ENCODE measurements at places on chromosomes 2 and 18.

GRCh38 chr18:63322908-63323634 lies 3.5 kb upstream of the BCL2 start:
- DNase-seq = no peak

DNA sequence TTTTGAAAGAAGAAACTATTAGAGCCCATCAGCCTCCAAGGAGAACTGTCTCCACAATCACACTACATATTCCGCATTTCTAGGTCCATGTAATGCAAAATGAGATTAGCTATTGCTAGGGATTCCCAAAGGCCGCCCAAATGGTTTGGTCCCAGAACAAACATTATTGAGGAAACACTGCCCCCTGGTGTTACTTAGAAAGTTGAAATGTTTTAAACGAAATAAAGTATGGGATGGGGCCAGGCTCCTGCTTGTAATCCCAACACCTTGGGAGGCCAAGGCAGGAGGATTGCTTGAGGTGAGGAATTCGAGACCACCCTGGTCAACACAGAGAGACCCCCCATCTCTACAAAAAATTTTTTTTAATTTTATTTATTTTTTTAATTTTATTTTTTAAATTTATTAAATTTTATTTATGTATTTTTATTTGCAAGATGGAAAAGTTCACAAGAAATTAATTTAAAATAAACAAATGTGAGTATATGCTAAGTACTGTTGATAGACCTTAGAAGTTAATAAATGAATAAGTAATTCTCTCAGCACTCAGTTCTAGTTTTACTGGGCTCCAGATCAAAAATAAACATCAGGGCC lies 5.5 kb downstream of the NHEJ1 start:
- DNase-seq = no peak

DNA sequence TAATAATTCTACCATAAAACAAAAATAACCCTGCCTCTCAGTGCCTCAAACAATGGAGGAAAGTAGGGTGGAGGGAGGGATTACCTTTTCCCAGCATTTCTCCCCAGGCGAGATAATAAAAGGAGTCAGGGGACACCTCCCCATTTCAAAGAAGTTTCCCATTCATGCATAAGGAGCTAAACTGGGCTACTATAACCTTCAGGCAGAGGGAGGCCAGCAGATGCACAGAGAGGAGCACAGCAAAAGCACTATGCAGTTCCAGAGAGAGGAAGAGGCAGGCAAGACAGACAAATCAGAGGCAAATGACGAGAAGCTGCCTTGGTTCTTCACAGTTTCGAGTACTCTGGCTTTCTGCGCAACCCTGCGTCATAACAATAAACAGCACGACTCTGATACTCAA lies 17.4 kb downstream of the CFAP210 start:
- no peak for DNase-seq

DNA sequence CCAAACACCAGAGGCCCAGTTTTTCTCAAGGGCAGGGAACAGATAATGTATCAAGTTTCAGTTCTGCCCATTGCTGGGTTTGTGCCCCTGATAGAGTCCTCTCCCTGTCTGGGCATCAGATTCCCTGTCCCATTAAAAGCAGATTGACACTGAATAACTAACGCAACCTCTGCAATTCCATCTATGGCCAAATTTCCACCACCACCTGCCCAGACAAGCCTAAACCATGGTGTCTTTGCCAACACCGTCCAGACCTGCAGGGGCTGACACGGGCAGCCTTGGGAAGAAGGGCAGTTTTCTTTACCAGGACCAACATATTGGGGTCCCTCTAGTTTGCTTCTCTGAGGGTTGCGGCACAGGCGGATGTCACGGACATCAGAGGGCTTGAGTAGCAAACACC lies 26.4 kb upstream of the PAX8 start:
- no peak for DNase-seq

- no peak for DNase-seq
Measured at GRCh38 chr18:44792456-44793061, 111.9 kb downstream of the SETBP1 start.

GRCh38 chr18:10454681-10455557 lies 484 bp downstream of the APCDD1 start:
- peak; percentile 67 for DNase-seq

- no peak for DNase-seq
Measured at GRCh38 chr18:52422985-52423601, 83.1 kb downstream of the DCC start.

- DNase-seq = no peak
Measured at GRCh38 chr2:33372940-33373553, 103.4 kb upstream of the RASGRP3 start.

DNA sequence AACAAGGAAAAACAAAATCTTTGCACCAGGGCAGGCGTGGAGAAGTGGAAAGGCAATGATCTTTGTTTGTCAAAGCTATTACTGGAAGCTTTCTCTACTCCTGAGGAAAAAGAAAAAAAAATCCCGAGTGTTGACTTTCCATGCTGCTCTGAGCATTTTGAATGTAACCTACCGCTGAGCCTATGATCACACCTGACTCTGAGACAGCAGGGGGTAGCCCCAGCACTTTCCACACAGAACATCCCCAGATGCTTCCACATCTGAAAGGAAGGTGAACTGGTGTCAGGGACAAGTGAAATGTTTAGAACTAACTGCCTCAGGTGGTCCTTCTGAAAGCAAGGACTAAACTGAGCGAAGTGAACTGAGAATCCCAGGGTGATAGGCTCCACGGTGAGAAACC lies 1315.1 kb upstream of the DDX18 start:
- DNase-seq = no peak

GRCh38 chr2:73956218-73956865 lies 28.4 kb upstream of the TET3 start:
- no peak for DNase-seq

DNA sequence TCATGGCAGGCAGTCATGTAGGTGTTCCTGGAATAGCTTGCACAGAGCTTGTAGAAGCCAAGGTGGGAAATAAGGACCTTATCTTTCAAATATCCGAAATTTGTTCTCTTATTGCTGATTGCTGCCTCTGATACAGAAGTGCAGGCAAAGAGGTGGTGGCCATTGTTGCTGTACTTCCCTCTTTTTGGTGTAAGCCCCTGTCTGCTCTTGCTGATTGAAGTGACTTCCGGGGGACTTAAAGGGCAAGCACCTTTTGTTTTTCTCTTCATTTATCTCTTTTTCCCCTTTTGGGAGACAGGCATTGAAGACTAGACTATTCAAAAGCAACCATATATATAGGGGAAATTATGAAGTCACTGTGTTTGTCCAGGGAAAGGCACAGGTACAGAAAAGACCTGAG lies 131.6 kb upstream of the OTX1 start:
- DNase-seq = no peak

DNA sequence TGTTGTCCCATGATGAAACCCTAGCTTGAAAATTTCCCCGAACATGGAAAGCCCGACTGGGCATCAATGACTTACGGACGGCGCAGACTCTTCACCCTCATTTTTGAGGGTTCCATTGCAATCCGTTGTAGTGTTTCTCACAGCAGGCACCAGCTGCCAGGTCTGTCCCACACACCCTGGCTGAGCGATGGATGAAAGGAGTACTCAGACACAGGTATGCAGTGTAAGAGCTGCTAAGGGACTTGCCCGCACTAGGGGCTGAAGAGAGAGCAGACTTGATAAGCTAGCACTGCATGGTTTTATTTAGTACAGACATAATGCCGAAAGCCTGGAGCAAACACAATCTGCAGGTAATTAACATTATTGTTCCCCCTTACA lies 15.8 kb downstream of the DYNAP start:
- DNase-seq = no peak

GRCh38 chr2:241198381-241199279 lies 10.2 kb downstream of the ANO7 start:
- no peak for DNase-seq

DNA sequence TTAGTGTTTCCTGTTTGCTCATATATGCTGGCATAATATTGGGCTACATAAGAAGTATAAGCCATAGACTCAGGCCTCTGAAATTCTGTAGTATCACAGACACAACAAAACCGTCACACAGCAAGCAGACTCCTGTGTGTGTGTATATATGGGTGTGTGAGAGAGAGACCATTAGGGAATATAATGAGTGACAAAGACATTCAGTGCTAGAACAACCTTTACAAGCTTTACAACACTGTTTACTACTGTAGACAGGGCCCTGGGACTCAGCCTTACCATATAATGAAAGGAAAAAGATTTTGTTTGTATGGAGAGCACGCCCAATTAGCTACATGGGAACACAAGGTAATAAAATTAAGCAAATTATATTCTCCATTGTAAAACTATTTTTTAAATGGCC lies 65.4 kb upstream of the TMEM182 start:
- DNase-seq = no peak

DNA sequence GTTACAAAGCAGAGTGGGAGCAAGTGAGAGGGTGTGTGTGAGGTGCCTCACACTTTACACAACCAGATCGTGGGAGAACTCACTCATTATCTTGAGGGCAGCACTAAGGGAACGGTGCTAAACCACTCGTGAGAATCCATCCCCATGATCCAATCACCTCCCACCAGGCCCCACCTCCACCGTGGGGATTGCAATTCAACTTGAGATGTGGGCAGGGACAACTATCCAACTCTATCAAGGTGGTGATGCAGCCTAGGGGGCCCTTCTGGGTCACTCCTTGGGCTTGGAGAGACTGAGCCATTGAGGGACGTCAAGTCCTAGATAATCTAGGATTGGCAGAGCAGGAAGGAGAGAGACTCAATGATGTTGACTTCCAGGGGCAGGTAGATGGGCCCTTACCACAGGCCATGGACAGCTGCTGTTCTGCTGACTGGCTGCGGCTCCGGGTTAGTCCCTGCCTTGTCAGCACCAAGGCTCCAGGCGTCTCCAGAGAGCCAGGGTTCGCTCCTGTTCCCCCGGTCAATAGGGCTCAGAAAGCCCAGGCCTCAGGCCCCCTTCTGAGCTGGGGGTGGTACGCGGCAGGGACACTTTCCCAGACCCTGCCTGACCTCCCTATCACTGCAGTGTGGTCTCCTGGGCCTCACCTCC lies 193.2 kb upstream of the HS6ST1 start:
- DNase-seq = no peak

DNA sequence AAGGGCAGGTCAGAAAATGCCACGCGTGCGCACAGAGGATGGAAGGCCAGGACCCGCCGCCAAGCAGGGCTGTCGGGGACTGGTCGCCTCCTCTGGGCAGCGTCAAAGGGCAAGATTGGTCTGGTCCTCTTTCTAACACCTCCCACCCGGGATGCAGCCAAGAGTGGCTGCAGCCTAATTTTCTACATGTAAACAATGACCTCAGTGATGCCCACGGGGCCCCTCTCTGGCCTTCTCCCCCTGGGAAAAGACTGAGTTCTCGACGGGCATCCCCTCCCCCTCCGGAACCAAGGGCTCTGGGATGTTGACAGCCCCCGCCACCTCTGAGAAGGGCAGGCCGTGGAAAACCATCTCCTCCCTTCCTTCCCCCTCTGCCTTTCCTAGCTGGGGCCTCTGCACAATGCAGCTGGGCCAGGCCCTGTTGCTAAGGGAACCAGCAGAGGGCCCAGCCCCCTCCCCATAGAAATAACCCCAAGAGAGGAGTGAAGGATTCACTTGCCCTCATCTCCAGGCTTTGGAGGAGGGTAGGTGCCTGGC lies 80.0 kb upstream of the ZNF532 start:
- no peak for DNase-seq

- no peak for DNase-seq
Measured at GRCh38 chr18:22981274-22982133, 48.4 kb downstream of the RBBP8 start.

DNA sequence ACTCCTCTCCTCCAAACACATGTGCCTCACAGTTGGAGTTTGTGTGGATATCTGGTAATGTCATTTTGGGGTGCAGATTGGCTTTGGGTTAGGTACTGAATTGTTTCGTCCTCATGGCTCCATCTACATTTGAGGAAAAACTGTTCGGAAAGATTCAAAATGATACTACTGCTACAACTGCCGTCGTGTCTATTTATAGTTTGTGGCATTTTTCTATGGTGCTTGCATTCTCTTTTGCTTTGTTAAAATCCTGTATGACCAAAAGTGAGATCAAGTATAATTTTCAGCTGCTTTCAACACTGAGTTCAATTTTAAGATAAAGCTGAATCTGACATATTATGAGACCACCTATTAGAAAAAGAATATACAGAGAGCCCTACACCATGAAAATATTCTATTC lies 176.3 kb upstream of the DSEL start:
- DNase-seq = no peak

DNA sequence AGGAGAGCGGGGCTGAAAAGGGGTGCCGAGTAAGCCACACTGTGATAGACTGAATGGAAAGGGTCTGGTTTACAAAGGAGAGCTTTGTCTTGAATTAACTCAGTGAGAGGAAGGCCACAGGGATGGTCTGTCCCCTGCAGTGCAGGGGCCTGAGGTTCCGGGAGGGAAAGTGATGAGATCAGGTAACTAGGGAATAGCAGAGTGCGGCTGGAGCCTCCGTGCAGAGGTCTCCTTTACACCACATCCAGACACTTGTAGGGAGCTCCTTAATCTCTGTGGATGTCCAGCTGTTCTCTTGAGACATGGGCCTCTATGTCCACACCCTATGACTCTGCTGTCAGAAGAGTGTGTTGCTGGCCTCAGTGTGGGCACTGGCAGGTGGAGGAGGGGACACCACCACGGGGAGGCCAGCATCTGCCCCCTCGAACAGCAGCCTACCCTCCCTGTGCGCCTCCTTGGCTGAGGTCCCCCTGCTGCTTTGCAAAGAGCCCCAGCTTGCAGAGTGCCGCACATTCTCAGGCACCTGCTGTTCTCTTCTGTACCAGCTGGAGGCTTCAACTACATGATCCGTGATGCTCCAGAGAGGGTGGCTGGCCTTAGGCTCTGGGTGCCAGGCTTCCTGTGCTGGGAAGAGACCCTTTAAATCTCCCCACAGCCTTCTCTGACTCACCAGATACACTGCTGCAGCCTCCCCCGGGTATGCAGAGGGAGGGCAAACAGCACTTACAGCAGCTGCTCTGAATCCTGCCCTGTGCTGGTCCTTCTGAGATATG lies 25.9 kb downstream of the ENOSF1 start:
- DNase-seq = peak; percentile 66

GRCh38 chr2:128738446-128739110 lies 419.9 kb upstream of the HS6ST1 start:
- no peak for DNase-seq

DNA sequence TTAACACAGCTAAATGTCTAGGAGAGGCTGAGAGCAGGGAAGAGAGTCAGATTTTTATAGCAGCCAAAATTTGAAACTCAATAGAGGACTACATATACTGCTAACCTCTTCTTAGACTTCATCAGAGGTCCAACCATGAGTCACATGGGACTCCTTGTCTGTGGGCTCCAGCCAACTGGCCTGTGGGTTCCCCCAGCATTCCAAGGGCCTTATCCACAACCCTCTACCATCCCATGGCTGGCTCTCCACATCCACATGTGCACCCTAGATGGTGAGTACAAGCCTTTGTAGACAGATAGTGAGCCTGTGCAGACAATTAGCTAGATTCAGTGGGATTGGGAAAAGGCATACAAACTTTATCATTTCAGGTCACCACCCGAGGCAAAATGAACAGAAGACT lies 901.9 kb upstream of the ZEB2 start:
- DNase-seq = no peak

GRCh38 chr2:109663721-109664120 lies 49.6 kb downstream of the SOWAHC start:
- DNase-seq = no peak

GRCh38 chr18:10482363-10482984 lies 28.0 kb downstream of the APCDD1 start:
- DNase-seq = no peak

Data from H1 (cell line).